CD4-positive, alpha-beta memory T cell (primary cell): ENCODE measurements at places on chromosomes 2 and 18.
A peak's percentile ranks its signal among the peaks of the same experiment; 100 is the strongest.

- H3K27me3 ChIP-seq = no peaks in the 10 kb centered on the region
- H3K27ac ChIP-seq = no peak overlapping the region
- no peaks in the 10 kb centered on the region for H3K36me3 ChIP-seq
- no peak for DNase-seq
- H3K4me1 ChIP-seq = no peaks in the 10 kb centered on the region
These were observed 87.4 kb downstream of the ZNF385B start for GRCh38 chr2:179773986-179774385.

DNA sequence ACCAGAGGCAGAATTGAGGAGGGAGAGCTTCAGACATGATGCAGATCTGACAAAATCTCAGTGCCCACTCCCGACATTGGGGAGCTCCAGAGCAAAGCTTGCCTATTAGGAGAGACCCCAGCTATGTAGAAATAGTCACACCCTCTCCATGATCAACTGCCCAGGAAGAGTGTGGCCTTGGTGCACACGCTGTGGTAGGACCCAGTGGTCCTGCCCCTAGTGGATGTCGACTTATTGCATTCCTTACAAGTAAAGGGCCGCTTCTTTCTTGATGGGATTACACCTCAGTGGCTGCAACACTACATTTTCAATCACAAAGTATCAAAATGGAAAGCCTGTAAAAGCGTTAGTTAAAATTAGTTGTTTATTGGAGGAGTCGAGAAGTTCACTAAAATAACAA is 64.2 kb downstream of the VRK2 start:
- no peak overlapping the region for H3K4me3 ChIP-seq
- no peaks in the 10 kb centered on the region for H3K27me3 ChIP-seq
- no peak for DNase-seq
- no peaks in the 10 kb centered on the region for H3K4me1 ChIP-seq
- H3K36me3 ChIP-seq = no peaks in the 10 kb centered on the region

- H3K27me3 ChIP-seq = no peaks in the 10 kb centered on the region
- no peak overlapping the region for H3K27ac ChIP-seq
- H3K4me3 ChIP-seq = no peak overlapping the region
These were observed 66.3 kb downstream of the EMX1 start for GRCh38 chr2:72983500-72984161.

GRCh38 chr2:181146171-181146570 is 165.8 kb downstream of the UBE2E3 start:
- H3K36me3 ChIP-seq = no peaks in the 10 kb centered on the region
- H3K4me3 ChIP-seq = no peak overlapping the region
- no peak for DNase-seq

DNA sequence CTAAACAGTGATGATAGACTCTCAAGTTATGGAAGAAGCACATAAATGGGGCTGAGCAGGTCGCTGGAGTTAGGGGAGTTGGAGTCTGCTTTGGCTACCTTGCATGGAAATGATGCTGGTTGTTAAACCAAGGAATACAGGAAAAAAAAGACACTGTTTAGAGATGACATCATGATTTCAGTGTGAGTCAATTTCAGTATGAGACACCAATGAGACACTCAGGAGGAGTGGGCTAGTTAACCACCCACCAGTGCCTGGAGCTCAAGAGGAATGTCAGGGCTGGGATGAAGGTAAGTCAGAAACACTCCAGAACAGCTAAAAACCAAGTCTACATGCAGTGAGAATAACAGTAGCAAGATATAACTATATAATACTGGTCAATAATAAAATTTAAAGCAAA is 303.6 kb downstream of the SOX11 start:
- DNase-seq = no peak
- H3K4me3 ChIP-seq = no peak overlapping the region
- H3K27me3 ChIP-seq = no peaks in the 10 kb centered on the region
- no peak overlapping the region for H3K27ac ChIP-seq
- no peaks in the 10 kb centered on the region for H3K4me1 ChIP-seq

DNA sequence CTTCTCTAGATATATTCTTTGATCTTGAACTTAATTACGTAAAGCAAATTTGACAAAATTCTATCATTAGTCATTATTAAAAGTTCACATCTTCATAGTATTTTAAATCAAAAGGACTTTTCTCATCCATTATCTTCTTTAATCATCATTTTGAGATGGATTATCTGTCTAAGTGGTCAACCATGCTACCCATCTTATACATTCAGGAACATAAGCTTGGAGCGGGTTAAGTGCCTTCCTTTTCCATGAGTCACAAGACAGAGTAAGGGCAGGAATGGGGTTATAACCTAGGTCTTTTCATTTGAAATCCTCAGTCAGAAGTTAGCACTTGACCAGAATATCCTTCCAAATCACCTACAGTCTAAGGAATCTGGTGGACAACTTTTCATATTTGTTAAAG is 297.1 kb downstream of the TCF4 start:
- no peak for DNase-seq
- no peak overlapping the region for H3K4me3 ChIP-seq
- no peaks in the 10 kb centered on the region for H3K4me1 ChIP-seq
- no peak overlapping the region for H3K27ac ChIP-seq
- H3K27me3 ChIP-seq = no peaks in the 10 kb centered on the region
- no peaks in the 10 kb centered on the region for H3K36me3 ChIP-seq

DNA sequence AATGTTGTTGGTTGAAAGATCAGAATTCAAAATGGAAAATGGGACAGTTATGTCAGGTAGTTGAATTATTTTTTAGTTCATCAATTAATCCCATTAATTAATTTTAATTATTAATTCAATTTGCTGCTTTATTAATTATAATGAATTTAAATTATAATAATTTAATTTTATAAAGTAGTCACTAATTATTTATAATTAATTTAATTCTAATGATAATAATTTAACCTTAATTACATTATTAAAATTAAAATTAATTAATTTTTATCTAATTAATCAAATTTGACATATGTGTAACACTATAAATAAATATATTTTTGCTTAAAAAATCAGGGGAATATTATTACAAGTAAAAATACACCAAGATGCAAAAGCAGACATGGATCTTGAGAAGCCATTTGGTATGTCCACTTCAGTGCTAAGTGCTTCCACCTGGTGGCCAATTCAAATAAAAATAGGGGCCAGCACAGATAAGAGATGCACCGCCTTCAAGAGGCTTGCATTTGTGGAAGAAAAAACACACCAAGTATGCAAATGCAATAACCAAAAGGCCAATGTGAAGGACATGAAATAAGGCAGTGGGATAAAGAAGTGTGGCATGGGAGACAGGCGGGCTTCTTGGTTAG is 73.2 kb downstream of the MBP start:
- H3K36me3 ChIP-seq = no peaks in the 10 kb centered on the region
- peak overlapping the region; percentile 77 for H3K27ac ChIP-seq
- peaks cover 95% of the 10 kb centered on the region for H3K4me1 ChIP-seq
- no peaks in the 10 kb centered on the region for H3K27me3 ChIP-seq
- no peak for DNase-seq
- no peak overlapping the region for H3K4me3 ChIP-seq

DNA sequence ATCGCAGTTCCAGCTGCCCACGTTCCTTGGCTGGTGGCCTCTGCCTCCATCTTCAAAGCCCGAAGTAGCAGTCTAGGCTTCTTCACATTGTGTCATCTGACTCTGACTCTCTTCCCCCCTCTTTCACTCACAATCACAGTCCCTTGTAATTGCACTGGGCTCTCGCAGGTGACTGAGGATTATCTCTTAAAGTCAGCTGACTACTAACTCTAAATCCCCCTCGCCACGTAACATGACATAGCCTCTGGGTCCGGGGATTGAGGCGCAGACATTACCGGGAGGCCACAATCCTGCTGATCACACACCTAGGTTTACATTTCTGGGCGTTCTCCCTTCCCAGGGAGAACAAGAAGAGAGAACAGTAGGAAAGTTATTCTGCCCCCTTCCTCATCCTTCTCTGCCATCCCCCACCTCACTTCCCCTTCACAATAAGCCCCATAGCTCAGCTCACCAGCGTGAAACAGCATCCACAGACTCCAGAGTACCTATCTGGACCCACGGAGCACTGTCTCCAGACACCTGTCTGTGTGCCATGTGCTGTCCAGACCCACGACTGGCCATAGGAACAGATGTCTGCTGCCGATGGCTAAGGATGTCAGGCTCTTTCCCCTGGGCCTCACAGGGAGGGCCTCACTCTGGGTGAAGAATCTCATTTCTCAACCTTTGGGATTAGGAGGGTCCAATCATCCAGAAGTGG is 64.3 kb upstream of the FZD7 start:
- no peaks in the 10 kb centered on the region for H3K4me1 ChIP-seq
- no peaks in the 10 kb centered on the region for H3K27me3 ChIP-seq
- DNase-seq = no peak
- H3K4me3 ChIP-seq = no peak overlapping the region

- H3K36me3 ChIP-seq = no peaks in the 10 kb centered on the region
- DNase-seq = no peak
- H3K4me1 ChIP-seq = no peaks in the 10 kb centered on the region
- H3K4me3 ChIP-seq = no peak overlapping the region
- no peak overlapping the region for H3K27ac ChIP-seq
These were observed 200.0 kb downstream of the ZNF407 start for GRCh38 chr18:74797577-74798151.

DNA sequence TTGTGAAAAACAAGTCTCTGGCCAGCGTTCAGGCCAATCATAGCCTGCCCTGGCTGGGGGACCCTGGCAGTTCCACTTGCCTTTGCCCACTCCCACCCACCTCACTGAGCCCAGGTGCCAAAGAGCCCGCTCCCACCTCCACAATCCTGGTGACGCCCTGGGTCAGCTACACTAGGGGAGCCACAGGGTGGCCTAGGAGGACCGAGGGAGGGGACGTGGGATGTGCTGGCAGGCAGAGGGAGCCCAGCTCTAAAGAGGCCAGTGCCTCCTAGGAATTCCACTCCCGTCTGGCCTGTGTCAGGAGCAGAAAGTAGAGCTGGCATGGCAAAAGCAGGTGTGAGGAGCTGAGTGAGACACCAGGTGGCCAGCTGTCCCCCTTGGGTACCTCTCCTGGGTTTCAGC is 49.3 kb downstream of the TNS1 start:
- H3K27me3 ChIP-seq = no peaks in the 10 kb centered on the region
- no peaks in the 10 kb centered on the region for H3K36me3 ChIP-seq
- H3K4me3 ChIP-seq = no peak overlapping the region
- DNase-seq = no peak
- H3K27ac ChIP-seq = no peak overlapping the region
- H3K4me1 ChIP-seq = no peaks in the 10 kb centered on the region

- DNase-seq = no peak
- no peaks in the 10 kb centered on the region for H3K4me1 ChIP-seq
- H3K4me3 ChIP-seq = no peak overlapping the region
- H3K27ac ChIP-seq = no peak overlapping the region
These were observed 18.3 kb upstream of the KCNK3 start for GRCh38 chr2:26674002-26674751.

DNA sequence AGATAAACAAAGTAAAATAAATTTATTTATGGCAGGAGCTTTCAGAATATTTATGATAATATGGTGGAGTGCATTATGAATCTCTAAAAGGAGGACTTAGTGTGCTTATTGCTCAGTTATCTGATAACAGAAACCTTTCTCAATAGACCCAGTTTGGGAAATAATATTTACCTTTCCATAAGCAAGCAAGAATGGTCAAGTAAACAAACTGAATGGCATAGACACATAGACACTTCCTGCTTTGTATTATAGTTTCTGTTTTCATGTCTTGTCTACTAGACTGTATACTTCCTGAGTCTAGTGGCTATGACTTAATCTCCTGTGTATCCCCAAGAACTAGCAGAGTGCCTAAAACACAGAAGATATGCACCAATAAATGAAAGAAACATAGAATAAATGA is 87.8 kb downstream of the UPP2 start:
- no peak for DNase-seq
- H3K27ac ChIP-seq = no peak overlapping the region
- H3K4me3 ChIP-seq = no peak overlapping the region
- H3K27me3 ChIP-seq = no peaks in the 10 kb centered on the region
- peaks cover 27% of the 10 kb centered on the region for H3K4me1 ChIP-seq

DNA sequence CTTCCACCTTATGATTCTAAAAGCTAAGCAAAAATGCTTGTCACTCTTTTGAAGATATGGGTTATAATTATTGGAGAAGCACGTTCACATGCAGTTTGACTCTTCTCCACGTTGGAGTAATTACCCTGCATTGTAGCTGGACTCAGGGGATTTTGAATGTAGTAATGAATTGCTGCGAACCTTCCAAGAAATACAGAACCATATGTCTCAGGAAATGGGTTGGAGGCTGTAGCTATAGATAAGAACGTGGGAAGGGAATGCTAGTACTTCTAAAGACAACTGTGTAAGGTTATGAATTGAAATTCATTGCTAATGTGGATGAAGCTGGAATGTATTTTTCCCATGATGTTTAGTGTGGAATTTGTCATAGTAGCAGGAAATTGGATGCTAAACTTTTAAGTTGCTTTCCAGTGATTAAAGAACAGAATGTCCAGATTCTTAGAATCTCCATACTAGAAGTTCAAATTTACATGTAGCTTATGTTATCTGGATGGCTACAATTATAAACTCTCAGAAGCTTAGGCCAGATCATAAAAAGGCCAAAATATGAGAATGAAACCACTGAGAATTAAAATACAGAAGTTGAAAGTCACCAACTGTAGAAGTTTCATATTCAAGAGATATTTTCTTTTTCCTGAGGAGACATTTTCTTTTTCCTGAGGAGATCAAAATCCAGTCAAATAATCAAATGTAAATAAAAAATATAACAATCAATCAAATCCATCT is 27.3 kb upstream of the SPOPL start:
- H3K4me1 ChIP-seq = no peaks in the 10 kb centered on the region
- H3K27ac ChIP-seq = no peak overlapping the region
- H3K4me3 ChIP-seq = no peak overlapping the region
- no peaks in the 10 kb centered on the region for H3K27me3 ChIP-seq
- H3K36me3 ChIP-seq = no peaks in the 10 kb centered on the region

GRCh38 chr2:135836596-135837270 is at the start of gene LCT:
Gene LCT (minus strand): TSS chr2:135837184. CDS start chr2:135837169, 15 bp downstream.
- no peak within 1 kb of the TSS for H3K4me3 ChIP-seq
- H3K36me3 ChIP-seq = no peaks in the 10 kb centered on the region
- no peak within 1 kb of the TSS for H3K27ac ChIP-seq
- no peaks in the 10 kb centered on the region for H3K27me3 ChIP-seq
- no peak for DNase-seq
- no peaks in the 10 kb centered on the region for H3K4me1 ChIP-seq

DNA sequence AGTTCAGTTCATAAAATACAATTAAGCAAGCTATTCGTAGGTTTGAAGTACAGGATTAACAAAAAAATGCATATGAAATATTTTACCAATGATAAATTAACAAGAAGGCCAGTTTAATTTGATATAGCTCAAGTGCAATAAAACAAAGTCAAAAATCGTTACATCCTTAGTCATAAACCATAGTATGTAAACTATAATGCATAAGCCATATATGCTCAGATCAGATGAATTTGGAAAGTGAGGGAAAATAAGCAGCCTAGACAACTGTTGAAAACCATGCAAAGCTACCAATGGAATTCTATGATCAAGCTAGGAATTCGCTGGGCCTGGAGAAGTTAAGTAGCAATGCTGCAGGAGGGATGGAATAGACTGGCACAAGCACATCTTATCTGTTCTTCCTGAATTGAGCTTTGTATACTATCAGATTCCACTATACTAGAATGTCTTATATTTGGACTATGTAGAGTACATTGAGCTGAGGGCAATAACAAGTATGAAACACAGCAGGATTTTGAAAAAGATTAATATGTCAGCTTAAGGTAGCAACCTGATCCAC is 682.0 kb downstream of the IRS1 start:
- no peaks in the 10 kb centered on the region for H3K36me3 ChIP-seq
- no peak for DNase-seq
- H3K4me1 ChIP-seq = no peaks in the 10 kb centered on the region
- H3K27ac ChIP-seq = no peak overlapping the region
- no peaks in the 10 kb centered on the region for H3K27me3 ChIP-seq

- H3K27me3 ChIP-seq = no peaks in the 10 kb centered on the region
- no peaks in the 10 kb centered on the region for H3K36me3 ChIP-seq
- H3K4me3 ChIP-seq = no peak overlapping the region
- no peaks in the 10 kb centered on the region for H3K4me1 ChIP-seq
These were observed 89.0 kb downstream of the INSIG2 start for GRCh38 chr2:118177318-118177717.
